ENCODE measurements at places on chromosomes 3 and 15.
A peak's percentile ranks its signal among the peaks of the same experiment; 100 is the strongest.

- DNase-seq, result no peak
These were observed 287.3 kb upstream of the ADAMTS9 start for GRCh38 chr3:64975147-64975546.

- no peak for DNase-seq
These were observed 67.6 kb downstream of the TIGIT start for GRCh38 chr3:114361391-114361790.

DNA sequence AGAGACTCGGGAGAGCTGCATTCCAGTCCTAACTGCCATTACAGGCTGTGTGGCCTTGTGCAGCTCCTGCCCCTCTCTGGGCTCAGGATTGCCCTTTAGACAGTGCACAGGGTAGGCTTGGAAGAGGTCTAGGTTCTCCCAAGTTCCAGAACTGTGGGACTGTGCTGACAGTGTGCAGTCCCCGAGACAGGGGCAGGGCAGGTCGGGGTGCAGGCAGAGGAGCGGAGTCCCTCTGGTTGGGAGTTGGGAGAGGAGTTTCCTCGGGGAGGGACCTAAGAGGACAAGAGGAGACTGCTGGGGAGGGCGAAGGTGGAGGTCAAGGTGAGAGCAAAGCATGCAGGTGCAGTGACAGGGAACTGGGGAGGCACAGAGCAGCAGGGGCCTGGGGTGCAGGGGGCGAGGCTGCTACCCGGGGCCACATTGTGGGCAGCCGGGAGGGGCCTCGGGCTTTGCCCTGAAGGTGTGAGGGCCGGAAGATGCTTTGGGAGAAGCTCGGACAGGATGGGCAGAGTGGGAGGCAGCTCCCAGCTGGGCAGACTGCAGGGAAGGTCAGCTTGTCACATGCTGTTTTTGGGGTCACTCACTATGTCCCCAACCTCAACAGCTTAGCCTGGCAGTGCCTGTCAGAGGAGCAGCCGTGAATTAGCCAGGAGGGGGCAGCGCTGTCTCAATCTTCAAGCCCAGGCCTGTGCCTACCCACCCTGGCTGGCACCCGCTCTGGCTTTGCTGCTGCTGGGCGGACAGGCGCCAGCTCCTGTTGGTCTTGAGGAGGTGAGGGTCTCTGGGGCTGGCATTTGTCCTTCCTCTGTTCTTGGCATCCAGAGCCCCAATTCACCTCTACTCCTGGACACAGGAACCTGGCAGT lies 15.4 kb upstream of the CSPG4 start:
- DNase-seq, result peak; percentile 33

GRCh38 chr3:178325330-178325729 lies 210.9 kb upstream of the KCNMB2 start:
- peak; percentile 15 for DNase-seq

DNA sequence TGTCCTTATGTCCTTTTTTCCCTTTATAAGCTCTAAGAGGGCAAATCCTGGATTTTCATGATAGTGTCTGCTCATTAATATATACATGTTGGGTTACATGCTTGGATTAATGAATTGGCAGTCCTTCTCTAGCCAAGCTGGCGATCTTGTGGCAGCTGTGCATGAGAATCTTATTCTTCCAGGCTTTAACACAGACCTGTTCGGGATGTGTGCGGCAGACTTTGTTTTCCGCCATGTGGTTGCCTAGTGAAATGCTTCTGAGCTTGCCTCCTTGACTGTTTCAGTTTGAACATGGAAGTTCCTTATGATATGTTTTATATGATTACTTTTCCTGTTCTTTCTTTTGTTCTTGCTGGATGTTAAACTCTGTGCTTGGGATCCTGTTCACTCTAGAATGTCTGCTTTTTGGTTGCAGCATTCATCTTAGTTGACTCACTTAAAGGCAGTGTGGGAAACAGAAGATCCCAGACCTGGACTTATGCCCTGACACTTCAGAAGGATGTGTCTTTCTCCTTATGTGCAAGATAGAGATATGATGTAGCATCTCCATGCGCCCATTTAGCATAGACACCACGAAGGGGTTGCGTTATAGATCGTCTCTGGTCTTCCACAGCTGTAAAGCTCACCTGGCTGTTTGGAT lies 7.2 kb downstream of the CHCHD6 start:
- DNase-seq, result no peak

DNA sequence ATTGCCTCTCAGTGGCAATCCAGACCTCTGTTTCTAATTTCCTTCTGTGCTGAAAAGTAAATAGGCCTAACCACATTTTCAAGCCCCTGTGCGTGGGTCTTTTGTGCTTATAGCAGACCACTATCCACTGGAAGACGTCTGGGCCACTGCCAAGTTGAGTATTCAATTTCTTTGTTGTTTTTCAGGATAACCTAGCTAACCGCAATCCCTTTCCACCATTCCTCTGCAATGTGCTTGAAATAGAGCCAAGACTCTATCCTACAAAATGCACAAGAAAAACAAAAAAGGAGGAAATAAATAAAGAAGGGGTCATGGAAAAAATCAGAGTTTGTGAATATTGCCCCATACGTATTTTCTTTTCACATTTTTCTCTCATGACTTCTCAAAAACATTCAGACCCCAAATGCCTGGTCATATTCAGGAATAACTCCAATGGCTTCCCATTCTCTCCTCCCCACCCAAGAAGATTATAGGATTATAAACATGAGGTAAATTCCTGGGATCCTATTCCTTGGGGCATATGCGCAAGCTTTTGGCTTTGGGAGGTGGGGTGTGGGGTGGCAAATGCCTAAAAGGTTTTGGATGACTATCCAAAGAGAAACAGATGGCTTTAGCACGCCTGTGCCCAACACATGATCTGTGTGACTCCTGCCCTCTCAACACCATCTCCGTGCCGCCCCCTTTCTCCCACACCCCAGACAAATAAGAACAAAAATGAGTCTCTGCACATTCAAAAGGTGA lies 217.9 kb upstream of the THBS1 start:
- peak; percentile 36 for DNase-seq

- no peak for DNase-seq
These were observed 4.6 kb downstream of the ZBBX start for GRCh38 chr3:167375478-167375877.

GRCh38 chr3:62367763-62368195 lies 5.6 kb downstream of the FEZF2 start:
- DNase-seq, result no peak

- DNase-seq, result no peak
These were observed 24.5 kb downstream of the MB21D2 start for GRCh38 chr3:192892981-192893700.

DNA sequence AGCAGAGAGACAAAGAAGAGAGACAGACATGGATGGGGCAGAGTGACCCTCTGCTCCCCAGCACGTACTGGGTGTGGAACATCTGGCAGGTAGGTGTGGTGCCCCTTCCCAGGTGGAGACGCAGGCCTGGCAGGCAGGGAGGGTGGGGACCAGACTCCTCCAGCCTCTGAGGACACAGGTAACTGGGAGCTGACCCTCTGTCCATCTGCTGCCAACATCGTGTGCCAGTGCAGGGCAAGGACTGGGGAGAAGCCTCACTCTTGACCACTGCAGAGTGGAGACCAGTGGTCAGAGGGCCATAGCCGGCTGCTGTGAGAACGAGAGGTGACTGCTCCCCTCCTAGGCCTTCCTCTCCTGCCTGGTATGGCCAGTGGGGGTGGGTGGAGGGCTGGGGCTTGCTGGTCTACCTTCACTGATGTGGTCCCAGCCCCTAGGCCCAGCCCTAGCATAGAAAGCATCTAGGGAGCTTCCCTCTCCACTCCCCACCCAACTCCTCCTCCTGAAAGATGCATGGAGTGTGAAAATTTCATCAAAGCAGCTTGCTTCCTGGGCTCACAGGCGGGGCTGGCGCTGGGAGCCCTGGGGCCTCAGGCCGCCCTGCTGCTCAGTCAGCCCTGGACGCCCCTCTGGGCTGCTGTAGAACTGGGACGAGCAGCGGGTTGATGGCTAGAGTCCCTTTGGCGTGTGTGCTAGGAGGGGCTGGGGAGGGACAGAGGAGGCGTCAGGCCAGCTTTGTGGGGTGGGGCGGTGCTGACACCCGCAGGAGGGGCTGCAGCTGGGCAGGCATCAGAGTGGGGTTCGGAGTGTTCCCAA lies 90.3 kb downstream of the PLXNA1 start:
- no peak for DNase-seq

- no peak for DNase-seq
These were observed 110.8 kb downstream of the TBC1D2B start for GRCh38 chr15:77966540-77967234.

GRCh38 chr3:191529992-191530391 lies 69.0 kb downstream of the PYDC2 start:
- DNase-seq, result no peak

- no peak for DNase-seq
These were observed 84.4 kb downstream of the MYLK start for GRCh38 chr3:123799544-123800361.

GRCh38 chr15:77225088-77225487 lies 154.2 kb upstream of the TSPAN3 start:
- no peak for DNase-seq

DNA sequence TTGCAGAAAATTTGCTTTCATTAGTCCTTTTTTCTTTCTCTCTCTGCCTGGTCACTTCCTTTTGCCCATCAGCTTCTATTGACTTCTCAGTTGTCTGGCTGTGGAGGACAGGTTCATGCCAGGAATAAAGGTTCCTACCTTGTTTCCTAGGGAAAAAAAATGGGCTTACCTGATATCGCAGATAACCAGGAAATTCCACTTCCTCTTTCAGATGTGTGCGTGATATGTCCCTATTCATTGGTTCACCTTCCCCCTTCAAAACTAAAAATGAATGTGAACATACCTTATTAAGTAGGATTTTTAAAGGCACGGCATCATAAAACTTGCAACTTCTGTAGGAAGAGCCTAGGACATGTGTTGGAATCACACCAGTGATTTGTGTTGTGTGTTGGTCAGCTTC lies 120.0 kb upstream of the FGF7 start:
- DNase-seq, result no peak

- no peak for DNase-seq
These were observed 255.6 kb upstream of the SEMA6D start for GRCh38 chr15:47461652-47462141.

DNA sequence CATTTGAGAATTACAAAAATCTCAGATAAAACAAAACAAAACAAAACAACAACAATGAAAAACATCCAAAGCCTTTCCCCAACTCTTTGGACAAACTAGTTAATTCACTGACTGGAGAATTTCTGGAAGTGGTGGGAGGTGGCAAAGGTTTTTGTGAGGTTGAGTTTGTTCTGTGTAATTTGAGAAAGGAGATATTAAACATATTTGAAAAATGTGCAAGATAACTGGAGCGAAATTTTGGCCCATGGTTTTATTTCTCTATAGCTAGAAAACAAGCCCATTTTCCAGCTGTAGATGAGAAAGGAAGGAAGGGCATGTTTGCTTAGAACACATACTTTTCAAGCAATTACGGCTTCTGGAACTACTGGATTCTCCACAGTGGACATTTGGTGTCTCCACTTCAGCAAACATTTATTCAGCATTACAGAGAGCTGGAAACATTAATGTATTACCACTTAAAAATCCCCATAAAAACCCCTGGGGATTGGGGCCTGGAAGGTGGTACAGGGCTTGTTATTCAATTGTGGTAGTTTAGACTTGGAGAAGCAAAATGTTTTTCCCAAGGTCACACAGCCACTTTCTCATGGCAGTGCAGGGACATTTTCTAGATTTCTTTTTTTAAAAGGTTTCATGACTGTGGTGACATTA lies 135.8 kb downstream of the THSD4 start:
- no peak for DNase-seq

DNA sequence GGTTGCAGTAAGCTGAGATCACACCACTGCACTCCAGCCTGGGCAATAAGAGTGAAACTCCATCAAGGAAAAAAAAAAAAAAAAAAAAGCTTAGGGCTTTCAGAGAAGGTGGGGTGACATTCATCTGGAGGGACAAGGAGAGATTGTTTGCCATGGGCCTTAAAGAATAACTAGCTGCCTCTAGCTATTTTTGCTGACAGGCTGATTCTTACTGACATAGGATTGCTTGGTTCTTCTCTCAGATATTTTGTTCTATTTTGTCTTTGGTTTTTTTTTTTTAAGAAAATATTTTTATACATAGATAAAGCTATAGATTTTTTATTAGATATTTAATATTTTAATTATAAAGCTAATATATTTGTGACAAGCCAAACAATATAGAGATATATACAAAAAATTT lies 24.2 kb upstream of the PIAS1 start:
- DNase-seq, result no peak

DNA sequence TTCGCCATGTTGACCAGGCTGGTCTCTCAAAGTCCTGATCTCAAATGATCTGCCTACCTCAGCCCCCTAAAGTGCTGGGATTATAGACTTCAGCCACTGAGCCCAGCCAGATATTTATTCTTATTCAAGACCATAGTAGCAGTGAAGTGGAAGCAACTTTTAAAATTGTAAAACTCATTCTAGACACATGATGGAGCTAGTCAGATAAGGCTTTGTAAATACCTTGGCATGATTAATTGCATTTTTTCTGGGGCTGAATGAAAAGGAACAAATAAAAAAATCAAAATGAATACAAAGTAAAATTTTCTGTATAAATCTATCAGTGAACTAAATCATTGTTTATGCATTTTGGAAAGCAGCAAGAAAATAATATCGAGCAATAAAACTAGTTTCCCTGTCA lies 4.1 kb upstream of the MYO1E start:
- DNase-seq, result no peak

DNA sequence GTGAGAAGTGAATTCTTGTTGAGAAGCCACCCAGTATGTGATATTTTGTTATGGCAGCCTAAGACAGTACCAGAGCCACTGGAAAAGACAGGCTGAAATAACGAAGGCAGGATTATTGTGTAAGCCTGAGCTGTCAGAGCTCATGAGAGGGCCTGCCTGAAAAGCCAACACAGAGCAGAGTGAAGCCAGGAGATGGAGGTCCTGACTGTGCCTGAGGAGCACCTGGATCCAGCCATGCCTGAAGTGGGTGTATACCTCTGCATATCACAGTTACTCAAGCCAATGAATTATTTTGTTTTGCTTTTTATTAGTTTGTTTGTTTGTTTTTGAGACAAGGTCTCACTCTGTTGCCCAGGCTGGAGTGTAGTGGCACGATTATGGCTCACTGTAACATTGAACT lies 4.1 kb upstream of the CMTM7 start:
- DNase-seq, result no peak

- DNase-seq, result no peak
These were observed 32.4 kb upstream of the RASGRF1 start for GRCh38 chr15:79122991-79123390.

DNA sequence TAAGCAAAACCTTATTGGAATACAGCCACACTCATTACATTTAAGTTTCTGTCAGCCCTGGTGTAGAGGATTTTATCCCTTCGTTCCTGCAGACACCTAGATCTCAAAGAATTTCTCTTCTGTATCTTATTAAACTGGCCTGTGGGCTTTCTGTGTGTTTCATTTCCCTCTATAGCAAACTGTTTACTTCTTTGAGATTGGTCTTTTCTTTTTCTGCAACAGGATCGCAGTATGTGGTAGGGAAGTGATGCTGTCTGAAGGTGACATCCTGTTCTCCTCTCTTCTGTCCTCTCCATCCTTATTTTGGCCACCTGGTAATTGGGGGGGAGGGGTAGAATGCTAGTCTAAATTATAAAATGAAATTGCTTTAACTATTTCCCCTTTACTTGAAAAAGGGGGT lies 25.5 kb downstream of the ATP1B3 start:
- no peak for DNase-seq

- no peak for DNase-seq
These were observed 37.4 kb downstream of the MYO1E start for GRCh38 chr15:59335207-59335786.

GRCh38 chr3:34483311-34483887 lies 685.0 kb downstream of the PDCD6IP start:
- no peak for DNase-seq

GRCh38 chr3:95302044-95302443 lies 1239.2 kb downstream of the NSUN3 start:
- no peak for DNase-seq

Measured in NCI-H1105 (cell line).